NCI-H748 treated with DMSO at 0.1 percent for 48 hours (cell line): ENCODE measurements at places on chromosomes 7 and 10.

DNA sequence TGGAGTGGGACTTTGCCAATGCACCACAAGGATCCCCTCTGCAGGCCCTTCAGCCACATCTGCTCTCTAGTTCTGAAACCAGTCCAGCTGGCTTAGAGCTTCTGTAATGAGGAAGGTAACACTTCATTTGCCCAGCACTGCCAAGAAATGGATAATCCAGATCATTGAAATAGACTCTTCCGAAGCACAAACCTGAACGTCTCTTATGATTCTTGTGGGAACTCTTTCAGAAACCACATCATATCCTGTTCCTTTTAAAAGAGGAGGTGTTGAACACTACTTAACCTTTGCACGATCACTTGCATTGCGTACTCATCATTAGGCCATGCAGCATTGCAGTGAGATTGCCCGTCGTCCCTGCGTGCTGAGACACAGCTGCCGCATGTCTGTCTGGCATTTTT is 25.8 kb upstream of the PLPP4 start:
- DNase-seq, result no peak

DNA sequence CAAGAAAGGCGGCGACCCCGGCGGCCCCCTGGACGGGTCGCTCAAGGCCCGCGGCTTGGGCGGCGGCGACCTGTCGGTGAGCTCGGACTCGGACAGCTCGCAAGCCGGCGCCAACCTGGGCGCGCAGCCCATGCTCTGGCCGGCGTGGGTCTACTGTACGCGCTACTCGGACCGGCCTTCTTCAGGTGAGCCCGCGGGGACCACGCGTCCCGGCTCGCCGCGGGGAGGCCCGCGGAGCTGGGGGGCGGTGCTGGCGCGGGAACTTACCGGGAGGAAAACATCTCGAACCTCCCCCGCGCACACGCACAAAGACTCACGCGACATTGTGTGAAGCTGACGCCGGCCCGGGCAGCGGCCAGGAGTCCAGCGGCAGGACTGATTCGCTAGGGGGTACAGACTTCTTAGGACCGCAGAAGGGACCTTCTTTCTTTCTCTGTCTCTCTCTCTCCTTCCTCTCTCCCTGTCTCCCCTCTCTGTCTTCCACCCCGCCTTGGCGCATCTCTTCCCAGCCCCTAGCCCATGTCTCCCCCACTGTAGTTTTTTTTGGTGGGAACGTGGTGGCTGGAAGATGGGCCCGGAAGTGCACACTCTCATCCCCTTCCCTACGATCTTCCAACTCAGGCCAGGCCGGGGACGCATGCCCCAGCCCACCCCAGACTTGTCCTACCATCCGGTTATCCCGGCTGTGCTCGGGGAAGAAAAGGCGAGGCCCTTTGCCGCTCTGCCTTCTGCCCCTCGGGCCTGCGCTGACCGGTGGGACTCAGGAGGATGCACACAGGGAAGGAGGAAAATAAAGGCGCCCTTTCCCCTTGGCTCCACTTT is 1.2 kb downstream of the EN2 start:
- DNase-seq, result no peak

GRCh38 chr7:143505838-143506237 is 28.2 kb downstream of the TAS2R41 start:
- DNase-seq, result no peak

DNA sequence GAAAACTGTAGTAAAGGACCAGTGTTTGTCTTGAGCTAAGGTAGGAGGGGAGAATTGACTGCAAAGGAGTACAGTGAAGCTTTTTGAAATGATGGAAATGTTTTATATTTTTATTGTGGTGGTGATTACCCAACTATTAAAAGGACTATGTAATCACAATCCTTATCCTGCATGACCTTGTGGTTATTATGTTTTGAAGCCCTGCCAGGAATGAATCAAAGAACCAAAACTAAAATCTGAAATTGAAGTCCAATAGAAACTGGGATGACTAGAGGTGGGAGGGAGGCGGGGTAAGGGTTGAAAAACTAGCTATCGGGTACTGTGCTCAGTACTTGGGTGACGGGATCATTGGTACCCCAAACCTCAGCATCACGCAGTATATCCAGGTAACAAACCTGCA is 8.2 kb downstream of the CCDC7 start:
- DNase-seq, result no peak

GRCh38 chr7:157830331-157830730 is 493.5 kb downstream of the DNAJB6 start:
- DNase-seq, result peak; percentile 65

DNA sequence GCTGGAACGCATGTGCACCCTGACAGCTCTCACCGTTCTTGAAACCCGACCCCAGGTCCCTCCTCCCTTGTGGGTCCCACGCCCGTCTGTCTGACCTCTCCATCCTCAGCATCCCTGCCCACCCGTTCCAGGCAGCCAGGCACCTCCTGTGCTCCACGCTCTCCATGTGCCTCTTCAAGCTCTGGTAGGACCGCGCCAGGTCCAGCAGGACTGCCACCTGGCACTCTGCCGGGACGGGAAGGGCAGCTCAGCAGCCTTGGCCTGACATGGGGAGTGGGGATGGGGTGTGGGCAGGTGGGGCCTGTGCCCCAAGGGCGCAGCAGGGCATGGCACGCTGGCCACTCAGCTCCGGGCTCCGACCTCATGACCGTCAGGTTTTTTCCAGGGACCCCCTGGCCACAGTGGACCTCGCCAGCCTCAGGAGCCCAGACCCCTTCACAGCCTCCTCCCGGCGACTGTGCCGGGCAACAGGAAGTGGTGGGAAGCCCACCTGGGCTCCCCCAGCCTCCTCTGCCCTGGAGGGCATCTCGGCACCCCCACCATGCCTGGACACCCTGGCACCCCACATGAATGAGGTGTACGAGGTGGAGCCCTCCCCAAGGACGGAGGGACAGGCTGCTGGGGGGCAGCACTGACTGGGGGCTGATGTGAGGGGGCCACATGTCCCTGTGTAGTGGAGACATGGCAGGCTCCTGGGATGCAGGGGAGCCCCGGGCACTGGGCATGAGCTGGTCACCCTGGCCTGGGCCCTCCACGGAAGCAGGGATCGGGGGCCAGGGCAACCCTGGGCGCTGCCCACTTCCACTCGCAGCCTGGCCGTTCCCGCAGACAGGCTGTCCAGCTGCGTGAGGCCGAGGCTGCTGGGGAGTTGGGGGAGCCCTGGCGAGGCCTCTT is 25.1 kb upstream of the NKX6-2 start:
- DNase-seq, result no peak

DNA sequence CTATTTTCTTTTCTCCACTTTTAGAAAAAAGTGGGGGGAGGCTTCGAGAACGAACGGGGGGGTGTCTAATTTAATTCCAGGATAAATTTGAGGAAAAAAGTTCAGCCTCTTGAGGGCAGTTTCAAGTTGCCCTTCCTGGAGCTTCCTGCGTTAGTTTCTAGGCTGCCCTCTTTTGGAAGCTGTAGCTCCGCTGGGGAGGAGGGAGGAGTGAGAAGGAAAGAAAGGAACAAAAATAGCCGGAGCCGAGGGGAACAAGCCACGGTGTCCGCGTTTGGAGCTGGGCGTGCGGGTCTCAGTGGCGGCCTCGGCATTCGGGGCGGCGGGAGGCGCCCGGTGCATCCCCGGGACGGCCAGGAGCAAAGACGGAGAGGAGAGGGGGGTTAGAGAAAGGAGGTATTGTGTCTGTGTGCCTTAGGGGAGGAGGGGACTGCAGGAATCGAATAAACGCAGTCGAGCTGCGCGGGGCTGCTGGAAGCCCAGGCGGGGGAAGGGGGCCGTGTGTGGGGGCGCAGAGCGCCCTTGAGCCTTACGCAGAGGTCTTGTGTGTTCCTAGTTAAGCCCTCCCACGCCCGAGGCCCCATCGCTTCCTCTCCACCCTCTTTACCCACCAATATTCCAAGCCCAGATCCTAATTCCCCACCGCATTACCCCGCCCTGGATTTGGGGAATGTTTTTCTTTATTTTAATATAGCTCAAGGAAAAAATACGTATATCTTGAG is 2.0 kb upstream of the TNRC18 start:
- DNase-seq, result peak; percentile 68

DNA sequence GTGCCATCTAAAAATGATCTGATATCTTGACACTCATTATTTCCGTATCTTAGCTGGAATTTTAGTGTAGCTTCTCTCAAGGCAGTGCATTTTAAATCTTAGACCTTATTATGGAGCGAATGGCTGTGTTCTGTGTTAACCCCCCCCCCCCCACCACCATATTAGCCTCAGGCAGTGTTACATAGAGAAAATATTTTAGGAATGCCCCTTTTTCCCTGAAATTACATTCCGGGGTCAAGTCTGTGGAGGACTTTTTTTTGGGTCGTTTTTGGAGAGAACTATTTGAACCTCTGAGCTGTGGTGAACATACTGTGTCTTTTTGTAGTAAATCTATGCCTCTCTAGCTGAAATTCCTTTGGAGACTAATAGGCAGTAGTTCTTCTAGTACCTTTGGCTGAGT is 3.1 kb downstream of the CCDC126 start:
- no peak for DNase-seq

DNA sequence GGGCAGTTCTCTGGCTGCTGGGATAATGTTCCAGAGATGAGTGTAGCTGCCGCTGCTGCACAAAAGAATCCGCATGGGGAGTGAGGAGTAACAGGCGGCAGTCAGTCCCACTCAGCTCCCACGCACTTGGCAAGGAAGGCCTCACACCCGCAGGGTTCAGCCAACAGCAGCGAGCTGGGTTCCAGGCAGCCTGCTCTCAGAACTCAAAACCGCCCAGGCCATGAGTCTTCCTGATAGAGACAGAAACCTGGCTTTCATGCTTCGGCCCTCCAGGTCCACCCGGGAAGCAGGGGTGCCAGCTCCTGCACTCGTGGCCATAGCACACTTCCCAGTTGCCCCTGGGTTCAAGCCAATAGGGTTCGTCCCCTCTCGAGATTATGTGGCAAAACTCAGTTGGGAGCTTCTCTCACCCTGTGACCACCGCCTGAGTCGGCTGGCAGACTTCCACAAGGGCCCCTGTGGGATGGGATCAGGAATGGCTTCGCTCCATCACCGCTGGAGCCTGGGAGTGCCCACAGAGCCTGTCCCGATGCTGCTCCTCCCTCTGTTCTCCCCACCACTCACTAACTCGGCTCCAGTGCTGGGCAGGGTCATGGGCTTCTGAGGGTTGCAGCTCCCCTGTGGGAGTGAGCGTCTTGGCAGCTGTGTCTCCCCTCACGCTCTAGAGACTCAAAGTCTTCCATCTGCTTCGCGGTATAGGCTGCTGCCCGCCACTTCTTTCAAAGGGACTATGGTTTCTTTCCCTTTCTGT is 20.6 kb downstream of the CLRN3 start:
- DNase-seq, result peak; percentile 1

- no peak for DNase-seq
Measured at GRCh38 chr10:391847-392704, 256.8 kb downstream of the ZMYND11 start.

DNA sequence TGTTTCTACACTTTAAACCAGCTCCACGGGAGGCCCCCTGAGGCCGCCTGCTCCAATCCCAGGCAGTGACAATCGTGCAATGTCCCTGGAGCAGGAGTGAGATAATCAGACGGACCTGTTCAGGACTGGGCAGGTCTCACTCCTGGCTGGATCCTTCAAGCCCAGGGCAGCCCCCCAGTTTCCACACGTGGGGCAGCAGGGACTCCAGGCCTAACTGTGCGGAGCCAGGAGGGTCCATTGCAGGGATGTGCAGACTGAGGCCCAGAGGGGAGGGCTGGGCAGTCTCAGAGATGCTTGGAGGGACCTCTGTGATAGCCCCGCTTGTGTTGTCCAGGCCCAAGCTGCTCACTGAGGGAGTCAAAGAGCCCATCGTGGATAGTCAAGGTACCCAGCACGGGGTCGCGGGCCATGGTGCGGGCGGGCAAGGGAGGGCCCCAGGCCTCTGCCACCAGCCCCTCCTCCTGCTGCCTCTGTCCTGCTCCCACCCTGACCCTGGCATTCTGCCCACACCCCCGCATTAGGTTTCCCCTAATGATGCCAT is 110.5 kb upstream of the KCTD7 start:
- DNase-seq, result no peak

- DNase-seq, result no peak
Measured at GRCh38 chr10:17278607-17279240, 50.7 kb downstream of the VIM start.

DNA sequence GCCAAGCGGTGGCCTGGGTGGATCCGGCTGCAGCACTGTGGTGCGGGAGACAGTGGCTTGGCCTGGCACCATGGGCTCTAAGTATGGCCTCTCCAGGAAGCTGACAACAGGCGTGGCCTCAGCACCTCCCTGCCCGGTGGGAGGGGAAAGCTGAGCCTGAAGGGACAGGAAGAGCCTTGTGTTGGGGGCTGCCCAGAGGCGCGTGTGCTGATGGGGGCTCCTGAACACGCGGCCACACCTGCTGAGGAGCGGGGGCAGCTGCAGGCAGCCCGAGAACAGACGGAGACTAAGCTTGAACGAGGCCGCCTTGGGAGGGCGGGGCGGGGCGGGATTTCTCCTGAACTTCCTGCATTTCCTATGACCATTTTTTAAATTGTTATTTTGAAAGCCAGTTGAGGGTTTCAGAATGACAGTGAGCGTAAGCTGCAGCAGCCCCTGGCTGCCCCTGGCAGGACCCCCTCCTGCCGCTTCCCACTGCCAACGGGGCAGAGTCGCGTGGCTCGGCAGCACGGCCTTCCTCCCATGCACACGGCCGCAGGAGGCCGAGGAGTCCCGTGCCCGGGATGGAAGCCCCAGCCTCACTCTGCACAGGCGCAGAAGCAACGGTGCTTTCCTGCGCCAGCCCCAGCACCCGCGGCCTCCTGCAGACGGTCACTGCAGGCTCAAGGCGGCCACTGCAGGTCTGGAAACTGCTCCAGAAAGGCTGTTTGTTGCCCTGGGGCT is 43.2 kb downstream of the DPYSL4 start:
- no peak for DNase-seq

GRCh38 chr7:42763137-42763551 is 148.7 kb downstream of the C7orf25 start:
- DNase-seq, result no peak

GRCh38 chr10:48708144-48708543 is 23.5 kb downstream of the WDFY4 start:
- no peak for DNase-seq

DNA sequence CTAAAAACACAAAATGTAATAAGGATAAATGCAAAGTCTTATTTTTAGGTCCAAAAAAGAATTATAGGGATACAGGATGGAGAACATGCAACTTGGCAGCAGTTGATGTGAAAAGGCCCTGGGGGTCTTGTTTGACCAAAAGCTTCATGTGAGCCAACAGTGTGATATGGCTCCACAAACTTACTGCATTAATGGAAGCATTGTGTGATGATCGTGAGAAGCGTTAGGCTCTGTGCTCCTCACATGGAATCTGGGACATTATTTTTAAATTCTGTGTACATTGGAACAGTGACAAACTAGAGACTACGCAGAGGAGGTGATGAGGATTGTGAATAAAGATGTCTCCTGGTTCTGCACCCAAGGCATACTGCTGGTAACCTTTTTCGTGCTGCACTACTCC is 39.1 kb upstream of the CALD1 start:
- no peak for DNase-seq
